ENCODE measurements at places on chromosomes 12 and 14.

GRCh38 chr14:93096691-93097322, 18.9 kb downstream of the ITPK1 start:
- no peak for DNase-seq

- no peak for DNase-seq
Observed at GRCh38 chr12:21618566-21618965, 13.9 kb upstream of the GYS2 start.

GRCh38 chr12:12349711-12350665, at the start of gene MANSC1:
MANSC1 (minus strand) TSS chr12:12350242; CDS start chr12:12343314, 6,928 bp downstream.
- peak; percentile 53 for DNase-seq

DNA sequence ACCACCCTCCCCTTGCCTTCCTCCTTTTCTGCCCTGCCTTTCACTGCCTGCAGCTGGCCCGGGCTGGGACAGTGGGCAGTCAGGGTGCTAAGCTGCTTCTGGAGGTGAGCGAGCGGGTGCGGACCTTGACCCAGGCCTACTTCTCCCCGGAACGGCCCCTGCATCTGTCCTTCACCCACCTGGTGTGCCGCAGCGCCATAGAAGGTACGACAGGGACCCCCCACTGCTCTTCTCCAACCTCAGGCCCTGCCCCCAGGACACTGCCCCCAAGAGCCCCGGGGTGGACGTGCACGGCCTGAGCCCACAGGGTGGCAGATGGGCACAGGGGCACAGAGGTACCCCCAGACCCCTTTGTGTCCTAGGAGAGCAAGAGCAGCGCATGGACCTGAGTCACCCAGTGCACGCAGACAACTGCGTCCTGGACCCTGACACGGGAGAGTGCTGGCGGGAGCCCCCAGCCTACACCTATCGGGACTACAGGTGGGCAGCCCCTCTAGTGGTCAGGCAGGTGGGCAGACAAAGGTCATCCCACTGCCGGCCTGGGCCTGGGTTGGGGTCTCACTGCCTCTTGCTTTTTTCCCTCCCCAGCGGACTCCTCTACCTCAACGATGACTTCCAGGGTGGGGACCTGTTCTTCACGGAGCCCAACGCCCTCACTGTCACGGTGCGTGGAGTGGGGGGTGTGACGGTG, 3.2 kb upstream of the GNB3 start:
- DNase-seq, result no peak

GRCh38 chr14:83744891-83745290, 1785.1 kb upstream of the FLRT2 start:
- no peak for DNase-seq

DNA sequence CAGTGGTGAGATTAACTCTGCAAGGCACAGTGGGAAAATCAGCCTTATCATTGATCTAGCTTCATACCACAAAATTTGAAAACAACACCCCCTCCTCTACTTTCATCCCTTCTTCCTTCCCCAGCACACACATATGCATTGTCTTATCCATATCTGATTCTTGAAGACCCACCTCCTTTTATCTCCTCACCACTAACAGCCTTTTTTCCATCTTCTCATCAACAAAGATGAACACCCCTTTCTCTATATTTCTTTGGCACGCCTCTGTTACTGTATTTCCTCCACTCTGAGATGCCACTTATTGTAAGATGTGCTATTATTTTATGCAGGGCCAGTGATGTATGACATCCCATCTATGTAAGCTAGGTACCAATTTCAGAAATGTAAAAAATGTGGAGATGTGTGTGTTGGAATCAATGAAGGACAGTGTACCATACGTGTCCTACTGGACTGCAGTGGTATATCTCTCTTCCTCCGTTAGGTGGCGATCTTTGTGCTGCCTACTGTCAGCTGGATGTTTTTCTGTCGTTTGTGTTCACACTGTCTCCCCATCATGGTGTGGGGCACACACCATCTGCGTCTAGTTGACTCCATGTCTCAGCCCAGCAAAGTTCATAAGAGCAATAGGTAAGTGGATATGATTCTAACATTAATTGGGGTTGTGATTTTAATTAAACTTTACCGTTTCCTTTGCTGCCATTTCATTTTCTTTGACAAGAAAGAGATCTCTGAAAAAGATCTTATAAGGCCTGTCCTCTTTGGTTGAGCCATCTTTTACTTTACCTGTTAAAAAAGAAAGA, 24.0 kb downstream of the CCDC38 start:
- peak; percentile 4 for DNase-seq

- peak; percentile 60 for DNase-seq
Observed at GRCh38 chr12:44873898-44874297, 2.2 kb downstream of the NELL2 start.

DNA sequence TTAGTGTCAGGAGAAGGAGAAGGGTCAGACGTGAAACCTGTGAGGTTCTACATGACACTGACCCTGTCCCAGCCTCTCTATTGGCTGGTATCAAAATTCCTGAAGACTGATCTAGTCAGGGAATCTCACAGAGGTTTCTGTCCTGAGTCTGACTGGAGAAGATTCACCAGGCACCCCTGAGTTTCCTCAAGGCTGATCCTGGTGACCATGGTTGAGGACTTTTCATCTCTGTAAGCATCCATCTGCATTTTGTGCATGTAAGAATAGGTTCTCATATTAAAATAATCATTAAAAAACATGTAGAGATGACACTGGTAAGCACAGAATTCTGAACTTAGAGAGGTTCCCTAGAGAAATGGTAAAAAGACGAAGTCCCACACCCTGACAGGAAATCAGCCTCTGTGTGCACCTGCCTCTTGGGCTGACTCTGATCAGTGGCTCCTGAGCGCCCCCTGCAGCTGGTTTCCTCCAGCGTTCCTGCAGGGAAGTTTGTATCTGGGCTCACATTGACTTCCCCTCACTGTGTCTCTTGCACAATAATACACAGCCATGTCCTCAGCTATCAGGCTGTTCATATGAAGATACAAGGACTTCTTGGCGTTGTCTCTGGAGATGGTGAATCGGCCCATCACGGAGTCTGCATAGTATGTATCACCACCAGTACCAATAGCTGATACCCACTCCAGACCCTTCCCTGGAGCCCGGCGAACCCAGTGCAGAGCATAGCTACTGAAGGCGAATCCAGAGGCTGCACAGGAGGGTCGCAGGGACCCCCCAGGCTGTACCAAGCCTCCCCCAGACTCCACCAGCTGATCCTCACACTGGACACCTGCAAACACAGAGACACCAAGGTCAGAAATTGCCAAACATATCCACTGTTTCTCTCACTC, 991.9 kb downstream of the TMEM121 start:
- no peak for DNase-seq

DNA sequence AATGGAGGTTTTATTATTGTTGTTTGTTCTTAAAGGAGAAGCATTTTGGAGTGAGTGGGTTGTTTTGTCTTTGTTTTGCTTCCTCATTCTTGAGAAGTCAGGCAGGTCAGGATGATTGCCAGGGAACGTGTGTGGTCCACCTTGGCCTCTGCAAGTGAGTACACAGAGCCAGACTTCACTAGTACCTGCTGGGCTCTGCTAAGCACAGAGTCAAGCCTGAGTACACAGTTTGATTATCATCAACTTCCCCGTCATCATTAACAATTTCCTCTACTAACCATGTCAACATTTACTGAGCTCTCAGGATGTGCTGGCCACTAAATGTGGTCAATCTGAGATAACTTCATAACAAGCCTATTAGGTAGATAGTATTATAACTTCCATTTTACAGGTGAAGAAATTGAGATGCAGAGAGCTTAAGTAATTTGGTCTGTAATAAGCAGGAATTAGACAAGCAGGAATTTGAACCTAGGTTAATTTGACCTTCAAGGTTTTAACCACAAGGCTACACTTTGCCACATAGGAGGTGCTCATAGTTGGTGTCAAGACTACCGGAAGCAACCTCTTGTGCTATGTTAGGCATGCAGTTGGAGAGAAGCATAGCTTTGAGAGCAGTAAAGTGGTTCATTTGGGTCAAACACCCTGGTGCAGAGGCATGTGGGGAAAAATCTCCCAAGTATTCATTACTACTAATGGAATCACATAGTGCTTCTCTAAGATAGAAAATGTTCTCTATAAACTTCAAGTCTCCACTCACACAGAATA, 178.3 kb downstream of the NUAK1 start:
- DNase-seq, result no peak

DNA sequence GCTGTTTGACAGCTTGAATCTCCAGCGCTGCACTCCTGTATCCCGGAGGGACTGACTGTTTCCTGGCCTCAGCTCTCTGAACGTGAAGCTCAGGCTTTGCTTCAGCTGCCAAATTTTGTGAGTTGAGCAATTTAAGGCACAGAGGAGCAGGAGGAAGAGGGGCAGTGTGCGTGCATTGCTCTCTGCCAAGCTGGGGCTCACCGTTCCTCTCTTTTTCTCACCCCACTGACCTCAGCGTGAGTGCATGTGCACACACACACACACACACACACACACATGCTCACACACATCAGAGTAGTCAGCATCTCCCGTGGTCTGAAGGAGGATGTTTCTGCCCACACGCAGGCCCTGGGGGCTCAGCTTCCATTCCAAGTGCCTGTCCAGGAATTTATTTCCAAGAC, 27.8 kb upstream of the BDKRB2 start:
- no peak for DNase-seq

- no peak for DNase-seq
Observed at GRCh38 chr14:57502586-57503254, 9.1 kb upstream of the CCDC198 start.

DNA sequence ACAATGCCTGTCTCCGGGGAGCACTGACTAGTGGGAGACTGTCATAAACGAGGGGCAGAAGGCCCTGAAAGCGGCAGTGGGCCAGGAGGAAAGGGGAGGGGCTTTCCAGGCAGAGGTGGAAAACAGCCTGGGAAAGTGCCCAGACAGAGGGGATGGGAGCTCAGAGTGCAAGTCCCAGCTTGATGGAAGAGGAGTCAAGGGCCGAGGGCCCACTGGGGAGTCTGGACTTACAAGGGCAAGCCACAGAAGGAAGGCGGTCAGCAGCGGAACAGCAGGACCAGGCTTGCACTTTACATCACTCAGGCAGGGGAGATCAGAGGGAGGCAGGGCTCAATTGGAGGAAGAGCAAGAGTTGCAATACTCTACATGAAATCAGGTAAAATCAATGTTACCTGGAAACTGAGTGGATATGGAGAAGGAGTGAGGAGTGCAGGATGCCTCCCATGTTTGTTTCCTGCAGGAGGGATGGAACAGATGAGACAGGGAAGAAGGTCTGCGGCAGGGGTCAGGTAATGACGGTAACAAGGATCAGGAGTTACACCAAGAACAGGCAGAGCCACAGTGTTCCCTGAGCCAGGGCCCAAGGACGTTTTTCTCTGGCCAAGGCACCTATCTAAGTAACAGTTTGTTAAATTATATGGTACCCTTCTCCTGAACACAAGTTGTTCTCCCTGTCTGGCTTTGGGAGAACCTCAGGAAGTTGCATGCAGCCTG, 23.8 kb downstream of the PXN start:
- no peak for DNase-seq

DNA sequence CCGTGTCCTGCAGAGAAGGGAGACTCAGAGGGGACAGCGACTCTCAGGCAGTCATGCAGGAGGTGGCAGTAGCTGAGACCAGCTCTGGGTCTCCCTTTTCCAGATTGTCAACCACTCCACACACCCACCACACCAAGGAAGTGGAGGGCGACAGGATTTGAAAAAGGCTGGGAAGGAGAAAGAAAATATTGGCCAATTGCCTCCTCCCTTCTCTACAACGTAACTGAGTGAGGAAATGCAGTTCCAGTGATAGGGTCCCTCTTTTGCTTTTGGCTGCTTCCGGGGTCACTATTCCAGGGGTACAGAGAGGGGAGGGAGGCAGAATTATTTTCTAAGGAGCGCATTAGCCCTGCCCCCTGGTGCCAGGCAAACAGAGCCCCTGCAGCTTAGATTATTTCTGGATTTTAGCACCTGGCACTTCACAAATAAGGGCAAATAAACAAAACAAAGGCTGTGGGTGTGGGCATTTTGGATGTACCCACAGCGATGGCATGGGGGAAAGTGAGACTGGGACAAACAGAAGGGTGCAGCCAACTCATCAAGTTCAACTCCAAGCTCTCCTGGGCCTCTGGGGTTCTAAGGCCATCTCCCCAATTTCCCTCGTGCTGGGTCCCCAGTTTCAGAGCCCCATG, 20.4 kb downstream of the ASB2 start:
- DNase-seq, result no peak

- no peak for DNase-seq
Observed at GRCh38 chr12:131783915-131784541, 44.2 kb upstream of the MMP17 start.

DNA sequence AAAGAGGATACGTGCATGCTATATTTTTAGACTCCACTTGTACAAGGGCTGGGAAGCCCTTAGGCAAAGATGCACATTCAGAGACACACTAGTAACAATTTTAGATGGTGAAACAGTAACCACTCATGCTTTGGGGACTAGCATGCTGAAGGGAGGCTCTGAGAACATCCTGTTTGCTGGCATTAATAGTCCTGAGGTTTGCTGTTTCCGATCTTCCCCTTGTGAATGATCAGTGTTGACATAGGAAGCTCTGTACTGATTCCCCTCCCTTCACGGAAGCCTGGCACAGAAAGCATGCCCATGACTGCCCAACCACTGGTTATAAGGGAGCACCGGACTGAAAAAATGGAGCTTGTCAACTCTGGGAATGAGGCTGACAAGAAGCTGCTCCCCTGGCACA, 164.6 kb downstream of the GCH1 start:
- DNase-seq, result no peak

- peak; percentile 54 for DNase-seq
Observed at GRCh38 chr12:80412343-80412953, 31.6 kb upstream of the PTPRQ start.

- DNase-seq, result peak; percentile 60
Observed at GRCh38 chr14:65414961-65415589, 2.5 kb downstream of the FUT8 start.

- no peak for DNase-seq
Observed at GRCh38 chr12:75058228-75058627, 151.4 kb downstream of the KCNC2 start.

- no peak for DNase-seq
Observed at GRCh38 chr12:75341873-75342272, 7.4 kb downstream of the GLIPR1L1 start.

DNA sequence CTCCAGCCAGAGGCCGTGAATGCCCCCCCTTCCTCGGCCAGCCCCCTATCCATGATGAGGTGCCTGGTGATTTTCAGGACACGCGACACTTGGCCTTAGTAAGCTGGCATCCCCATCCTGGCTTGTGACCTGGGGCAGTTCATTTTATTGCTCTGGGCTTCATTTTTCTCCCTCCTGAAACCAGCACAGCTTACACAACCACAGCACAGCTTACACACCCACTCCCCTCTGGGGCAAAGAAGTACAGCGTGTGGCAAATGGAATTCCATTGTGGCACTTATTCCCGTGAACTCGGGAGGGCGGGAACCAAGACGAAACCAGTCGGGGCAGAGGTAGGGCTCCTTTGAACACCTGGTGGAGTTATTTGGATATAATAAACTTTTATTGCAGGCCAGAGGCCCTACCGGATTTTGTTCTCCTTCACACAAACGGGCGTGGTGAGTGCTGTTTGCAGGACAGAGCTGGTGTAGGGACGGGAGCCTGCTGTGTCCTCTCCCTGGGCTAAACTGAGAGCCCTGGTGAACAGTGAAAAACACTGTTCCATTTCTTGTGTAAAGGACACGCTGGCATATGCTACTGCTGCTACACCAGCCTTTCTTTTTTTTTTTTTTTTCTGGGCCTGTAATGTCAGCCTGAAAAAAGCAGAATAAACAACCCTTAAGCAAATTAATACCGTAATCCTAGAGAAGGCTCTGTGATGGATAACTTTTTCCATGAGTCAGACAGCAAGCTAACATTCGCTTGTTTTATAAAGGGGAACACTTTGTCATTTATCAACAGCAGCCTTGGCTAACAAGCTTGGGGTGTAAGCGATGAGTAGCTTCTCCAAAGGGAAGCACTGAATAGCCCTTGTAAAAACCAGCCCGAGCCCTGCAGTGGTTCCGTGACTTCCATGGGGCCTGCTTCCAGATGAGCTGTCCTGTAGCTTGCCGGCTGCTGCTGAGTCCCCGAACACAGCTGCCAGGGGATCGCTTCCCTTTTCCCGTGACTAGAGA, 29.3 kb downstream of the CD9 start:
- peak; percentile 71 for DNase-seq

All from hippocampal formation (tissue), 2 donors.